ENCODE measurements at places on chromosomes 5 and 9.

DNA sequence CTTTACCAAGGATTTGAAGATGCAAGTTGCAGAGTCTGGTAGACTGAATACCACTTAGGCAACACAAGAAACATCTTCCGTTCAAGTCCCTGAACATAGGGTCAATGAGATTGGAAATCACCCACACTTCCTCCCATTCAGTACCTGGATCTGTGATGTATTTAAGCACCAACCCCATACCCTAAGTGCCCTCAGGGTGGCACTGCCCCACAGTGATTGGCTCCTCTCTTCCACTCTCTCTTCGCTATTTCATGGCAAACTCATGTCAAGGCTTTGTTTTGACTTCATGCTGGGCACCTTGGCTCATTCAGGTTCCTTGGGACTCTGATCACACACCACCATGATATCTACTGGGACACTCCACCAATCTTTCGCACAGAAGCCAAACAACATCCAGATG lies 53.7 kb downstream of the GGTA1 start:
- no peak for DNase-seq

- DNase-seq = no peak
Measured at GRCh38 chr9:133045132-133045531, 14.3 kb downstream of the GTF3C5 start.

GRCh38 chr5:9782826-9783560 lies 152.8 kb upstream of the TAS2R1 start:
- DNase-seq = no peak

- no peak for DNase-seq
Measured at GRCh38 chr5:122727112-122727541, 47.8 kb upstream of the SNX2 start.

GRCh38 chr9:128689293-128689774 lies 312 bp downstream of the SET start:
- DNase-seq = no peak

DNA sequence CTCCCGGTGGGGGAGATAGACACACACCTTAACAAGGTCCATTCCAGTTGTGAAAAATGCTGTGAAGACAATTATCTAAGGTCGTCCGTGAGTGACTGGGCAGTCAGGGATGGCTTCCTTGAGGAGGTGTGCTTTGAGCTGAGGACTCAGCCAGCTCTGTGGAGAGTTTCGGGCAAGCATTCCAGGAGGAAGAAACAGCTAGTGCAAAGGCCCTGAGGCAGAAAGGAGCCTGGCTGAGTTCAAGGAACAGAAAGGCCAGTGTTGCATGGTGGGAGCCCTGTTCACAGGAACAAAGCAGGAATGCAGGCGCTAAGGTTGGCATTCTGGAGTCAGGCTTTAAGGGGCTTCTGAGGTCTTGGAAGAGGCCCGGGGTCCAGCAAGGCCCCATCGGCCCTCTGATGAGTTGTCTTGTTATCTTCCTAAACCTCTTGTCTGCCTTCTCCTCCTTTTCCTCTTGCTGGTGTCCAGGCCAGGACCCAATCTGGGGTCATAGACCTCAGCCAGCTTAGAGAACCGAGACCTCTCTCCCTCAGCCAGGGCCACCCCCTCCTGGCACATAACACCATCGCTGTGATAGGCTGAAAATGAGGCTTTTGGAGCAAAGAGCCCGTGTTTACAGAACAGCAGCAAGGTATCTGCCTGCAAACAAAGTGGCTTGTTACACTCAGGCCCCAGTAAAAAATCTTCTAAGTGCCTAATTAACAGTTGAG lies 270.2 kb upstream of the MVB12B start:
- DNase-seq = no peak

DNA sequence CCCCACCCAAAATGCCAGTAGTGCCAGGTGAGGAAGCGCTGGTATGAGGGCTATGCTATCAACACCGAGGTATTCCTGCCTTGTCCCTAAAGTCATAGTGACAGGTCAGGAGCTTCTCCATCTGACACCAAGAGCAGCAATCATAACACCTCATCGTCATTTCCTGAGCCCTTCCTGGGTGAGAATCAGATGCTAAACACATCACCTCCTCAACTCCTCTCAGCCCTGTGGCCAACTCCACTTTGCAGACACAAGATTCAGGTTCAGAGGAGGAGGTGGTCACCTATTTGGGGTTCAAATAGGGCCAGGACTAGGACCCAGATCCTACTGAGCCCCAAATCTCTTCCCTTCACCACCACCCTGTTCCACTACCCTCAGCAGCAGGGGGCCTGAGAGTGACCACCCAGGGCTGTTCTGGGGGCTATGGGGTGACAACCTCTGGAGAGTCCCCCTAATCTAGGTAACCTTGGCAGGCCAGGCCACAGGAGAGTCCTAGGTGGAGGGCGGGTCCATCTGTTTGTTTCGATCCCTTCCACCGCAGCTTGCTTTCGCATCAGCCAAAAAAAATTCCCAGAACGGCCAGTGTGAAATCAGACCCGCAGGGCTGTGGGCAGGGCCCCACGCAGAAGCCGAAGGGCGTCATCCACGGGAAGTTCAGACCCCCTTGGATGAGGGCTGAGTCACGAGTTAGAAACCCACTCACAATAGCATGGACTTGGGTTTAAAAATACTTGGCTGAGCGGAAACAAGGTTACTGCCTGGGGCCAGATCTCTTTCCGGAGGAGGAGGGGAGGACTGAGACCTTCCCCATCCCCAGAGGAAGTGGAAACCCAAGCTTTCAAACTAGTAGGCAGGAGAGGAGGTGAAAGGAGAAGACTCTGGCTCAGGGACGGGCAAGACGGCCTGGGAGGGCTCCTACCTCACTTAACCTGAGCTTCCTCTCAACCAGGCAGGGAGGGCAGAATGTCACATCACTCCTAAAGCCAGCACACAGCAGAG lies 8.7 kb downstream of the STK10 start:
- peak; percentile 68 for DNase-seq

- no peak for DNase-seq
Measured at GRCh38 chr5:1564182-1564748, 40.5 kb upstream of the LPCAT1 start.

GRCh38 chr5:663436-664342 lies 29.5 kb downstream of the TPPP start:
- no peak for DNase-seq

DNA sequence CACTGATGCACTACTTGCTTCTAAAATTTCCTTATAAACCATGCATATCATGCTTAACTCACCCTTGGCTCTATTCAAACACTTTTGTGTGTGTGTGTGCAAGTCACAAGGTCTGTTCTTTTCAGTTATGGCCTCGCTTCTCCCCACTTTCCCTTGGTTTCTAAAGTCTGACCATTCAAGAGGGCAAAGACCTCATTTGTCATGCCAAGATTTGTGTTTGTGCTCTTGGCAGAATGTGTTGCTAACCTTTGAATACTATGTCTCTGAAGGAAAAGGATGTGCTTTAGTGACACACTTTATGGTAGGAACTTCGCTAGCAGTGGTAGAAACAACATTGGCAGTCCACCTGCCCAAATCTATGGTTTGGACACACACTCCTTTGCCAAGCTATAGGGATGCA lies 50.4 kb downstream of the SNX18 start:
- no peak for DNase-seq

DNA sequence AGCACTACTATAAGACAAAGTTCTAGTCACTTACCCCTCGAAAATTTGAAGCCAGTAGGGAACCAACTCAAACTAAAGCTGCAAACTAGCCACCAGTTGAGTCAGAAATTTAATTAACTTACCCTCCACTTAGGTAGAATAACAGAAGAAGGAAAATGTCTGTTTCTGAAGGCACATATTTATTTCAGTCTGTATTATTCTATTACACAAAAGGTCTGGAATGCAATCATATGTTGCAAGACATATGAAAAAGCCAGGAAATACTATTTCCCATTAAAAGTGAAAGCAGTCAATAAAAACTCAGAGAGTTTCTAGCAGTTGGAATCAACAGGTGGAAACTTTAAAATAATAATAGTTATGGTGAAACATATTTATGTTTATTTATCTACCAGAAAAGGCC lies 79.2 kb upstream of the SLCO4C1 start:
- no peak for DNase-seq

DNA sequence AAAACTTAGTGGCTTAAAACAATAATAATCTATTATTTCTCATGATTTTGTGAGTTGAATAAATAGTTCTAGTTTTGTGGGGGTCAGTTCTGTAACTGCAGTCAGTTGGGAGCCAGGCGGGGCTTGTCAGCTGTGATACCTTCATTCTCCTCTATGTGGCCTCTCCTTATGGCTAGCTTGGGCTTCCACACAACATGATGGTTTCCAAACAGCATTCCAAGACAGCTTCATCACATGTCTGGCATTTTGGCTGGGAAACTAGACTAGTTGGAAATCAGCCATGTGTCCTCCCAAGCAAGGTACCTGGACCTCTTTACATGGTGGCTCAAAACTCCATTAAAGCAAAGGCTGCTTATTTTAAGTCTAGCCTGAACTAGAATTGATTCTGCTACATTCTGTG lies 61.4 kb upstream of the RANBP3L start:
- no peak for DNase-seq

DNA sequence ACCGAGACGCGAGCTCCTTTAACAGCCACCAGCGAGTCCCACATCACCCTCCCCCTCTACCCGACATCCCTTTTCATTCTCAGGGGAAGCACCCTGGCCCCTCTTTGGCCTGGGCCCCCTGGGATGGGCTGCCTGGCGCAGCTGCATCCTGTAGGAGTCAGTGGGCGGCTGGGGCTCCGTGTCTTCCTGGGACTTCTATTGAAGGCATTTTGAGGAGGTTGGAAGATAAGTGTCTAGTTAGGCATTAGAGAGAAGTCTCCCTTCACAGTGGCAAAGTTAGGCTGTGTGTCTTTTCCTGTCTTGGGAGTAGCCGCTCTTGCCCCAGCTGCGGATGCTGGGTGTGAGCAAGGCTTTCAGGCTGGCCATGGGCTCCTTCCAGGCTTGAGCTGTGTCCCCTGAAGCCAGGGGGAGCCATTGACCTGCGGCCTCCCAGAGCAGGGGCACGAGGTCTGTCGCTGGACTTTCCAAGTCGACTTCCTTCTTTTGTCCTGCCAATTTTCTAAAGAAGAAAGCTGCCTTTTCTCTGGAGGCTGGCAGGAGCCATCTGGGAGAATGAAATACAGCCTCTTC lies 18.6 kb upstream of the NKD2 start:
- DNase-seq = no peak

- no peak for DNase-seq
Measured at GRCh38 chr5:108672639-108673038, 75.1 kb upstream of the FER start.

GRCh38 chr9:91536211-91536691 lies 112.6 kb upstream of the NFIL3 start:
- no peak for DNase-seq

DNA sequence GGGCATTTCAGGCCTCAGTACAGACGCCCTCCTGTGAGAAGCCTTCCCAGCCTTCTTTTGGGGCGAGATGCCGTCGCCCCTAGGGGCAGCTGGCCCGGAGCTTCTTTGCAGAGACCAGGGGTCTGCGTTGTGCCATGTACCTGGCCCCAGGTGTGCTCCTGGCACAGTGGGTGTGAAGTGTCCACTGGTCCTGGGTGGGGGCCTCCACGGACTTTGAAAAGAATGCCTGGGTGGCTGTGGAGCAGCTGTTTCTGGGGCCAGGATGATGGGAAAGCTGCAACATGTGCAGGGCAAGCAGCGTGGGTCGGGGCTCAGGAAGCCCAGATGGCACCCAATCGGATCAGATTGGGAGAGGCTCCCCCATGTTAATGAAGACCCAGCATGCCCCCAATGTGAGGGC lies 47.8 kb downstream of the WNK2 start:
- DNase-seq = no peak

DNA sequence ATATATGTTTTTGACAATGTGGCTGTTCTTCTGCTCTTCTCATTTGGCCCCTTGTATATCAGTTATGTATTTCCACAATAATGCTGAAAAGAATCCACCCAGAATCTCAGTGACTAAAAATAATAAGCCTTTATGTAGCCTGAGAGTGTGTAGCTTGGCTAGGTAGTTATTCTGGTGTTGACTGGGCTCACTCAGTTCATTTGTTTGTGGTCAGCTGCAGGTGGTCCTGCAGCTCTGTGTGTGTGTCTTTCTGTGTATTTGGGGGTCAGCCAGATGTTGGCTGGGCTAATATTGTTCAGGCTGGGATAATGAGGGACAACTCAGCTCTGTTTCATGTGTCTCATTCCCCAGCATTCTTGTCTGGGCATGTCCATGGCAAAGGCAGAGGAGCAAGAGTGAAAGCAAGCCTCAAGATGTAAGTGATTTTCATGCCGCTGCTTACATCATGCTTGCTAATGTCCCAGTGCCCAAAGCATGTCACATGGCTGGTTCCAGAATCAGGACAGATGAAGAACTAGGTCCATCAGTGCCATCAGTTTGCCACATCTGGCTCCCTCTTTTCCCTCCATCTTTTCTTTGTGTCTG lies 162.8 kb downstream of the KCTD16 start:
- DNase-seq = no peak

GRCh38 chr9:3032898-3033297 lies 189.0 kb upstream of the PUM3 start:
- no peak for DNase-seq

DNA sequence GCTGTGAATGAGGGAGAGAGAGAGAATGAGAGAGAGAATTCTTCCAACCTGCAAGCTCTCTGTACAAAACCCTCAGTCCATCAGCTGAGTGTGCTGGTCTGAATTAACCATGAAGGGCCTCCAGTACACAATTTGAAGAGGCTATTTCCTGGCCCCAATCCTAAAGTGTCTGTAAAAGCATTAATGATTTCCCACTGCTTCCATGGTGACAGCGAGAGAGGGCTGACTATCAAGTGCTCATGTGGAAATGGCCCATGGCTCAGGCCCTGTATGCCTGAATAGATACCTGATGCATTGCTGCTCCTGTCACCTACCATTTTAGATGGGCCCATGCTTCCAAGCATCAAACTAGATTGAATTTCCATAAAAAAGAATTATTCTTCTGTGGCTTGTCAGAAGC lies 592.4 kb downstream of the KIF4B start:
- no peak for DNase-seq

DNA sequence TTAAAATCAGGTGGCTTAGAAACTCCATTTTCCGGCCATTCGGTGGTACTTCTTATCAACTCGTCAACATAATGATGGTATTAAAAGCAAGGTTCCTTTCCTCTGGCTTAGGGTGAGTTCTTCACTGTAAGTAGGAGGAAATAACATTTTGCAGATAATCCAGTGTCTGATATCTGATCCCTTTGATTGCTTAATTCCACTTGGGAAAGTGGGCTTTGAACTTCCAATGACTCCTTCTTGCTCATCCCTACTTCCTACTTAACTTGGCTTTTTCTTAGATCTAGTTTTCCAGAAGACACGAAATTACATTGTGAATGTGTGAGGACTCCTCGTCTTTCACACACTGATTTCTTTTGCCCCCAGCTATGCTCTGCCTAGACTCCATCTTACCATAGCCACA lies 31.5 kb downstream of the DDX31 start:
- no peak for DNase-seq

DNA sequence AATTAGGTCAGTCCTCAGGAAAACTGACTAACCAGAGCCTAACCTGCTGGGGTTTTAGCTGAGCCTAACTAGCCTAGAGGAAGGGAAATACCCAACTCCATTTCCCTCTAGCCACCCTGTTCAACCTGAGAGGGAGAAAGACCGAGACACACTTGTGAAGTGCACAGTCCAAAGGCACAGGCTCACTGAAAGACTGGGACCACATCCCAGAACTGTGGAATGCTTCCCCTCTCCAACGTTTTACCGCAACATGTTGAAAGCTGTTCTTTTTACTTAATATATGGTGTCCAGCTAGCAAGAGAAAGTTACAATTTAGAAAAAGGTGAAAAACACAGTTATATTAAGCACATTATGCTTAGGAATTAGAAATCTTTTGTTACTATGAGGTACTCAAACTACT lies 76.8 kb upstream of the SIMC1 start:
- no peak for DNase-seq

GRCh38 chr5:150052956-150053712 lies 33.2 kb downstream of the CSF1R start:
- DNase-seq = no peak
